ENCODE measurements at places on chromosomes 2 and 18.

GRCh38 chr2:45301307-45302277 lies 292.3 kb upstream of the SIX2 start:
- no peak for DNase-seq

DNA sequence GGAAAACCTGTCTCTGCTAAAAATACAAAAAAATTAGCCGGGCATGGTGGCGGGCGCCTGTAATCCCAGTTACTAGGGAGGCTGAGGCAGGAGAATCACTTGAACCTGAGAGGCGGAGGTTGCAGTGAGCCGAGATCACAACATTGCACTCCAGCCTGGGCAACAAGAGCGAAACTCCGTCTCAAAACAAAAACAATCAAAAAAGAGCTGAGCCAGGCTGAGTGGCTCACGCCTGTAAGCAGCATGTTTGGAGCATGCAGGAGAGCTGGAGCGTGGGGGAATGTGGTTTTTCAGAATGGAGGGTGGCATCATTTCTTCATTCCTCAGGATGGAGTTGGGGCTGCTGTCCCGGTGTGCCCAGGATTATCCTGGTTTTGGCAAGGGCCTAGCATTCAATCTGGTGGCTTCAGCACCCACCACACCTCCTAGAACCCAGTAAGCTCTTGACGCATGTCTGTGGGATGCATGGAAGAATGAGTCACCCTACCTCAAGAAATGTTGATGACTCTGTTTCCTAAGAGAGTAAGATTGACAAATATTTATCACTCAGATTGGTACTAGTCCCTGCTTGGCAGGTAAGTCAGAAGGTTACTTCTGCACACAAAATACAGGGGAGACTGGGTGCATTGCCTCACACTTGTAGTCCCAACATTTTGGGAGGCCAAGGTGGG lies 90.2 kb upstream of the ODC1 start:
- DNase-seq: no peak

DNA sequence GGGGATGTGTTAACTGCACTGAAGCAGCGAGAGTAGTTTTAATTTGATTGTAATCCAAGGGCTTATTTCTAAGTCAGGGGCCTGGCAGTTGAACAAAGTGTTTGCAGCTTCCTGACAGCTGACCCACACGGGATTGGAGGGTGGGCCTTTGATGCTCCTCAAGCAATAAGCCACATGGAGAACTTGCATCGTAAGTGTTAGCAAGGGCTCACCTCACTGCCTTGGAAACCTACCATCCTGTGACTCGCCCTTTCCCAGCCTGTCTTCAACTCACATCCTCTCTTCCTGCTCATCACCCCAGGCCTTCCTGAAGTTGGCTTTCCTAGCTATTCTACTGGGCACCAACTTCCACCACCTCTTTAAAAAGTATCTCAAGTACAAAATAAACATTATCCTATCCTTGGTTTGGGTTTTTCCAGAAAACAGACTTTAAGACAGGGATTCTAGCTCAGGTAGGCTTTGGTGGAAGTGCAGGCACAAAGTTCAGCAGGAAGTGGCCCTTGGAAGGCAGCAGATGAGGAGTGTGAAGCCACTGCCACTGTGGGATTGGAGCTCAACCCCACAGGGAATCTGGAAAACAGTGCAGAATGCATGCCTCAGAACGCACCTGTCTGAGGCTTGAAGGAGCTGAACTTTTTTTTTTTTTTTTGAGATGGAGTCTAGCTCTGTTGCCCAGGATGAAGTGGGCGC lies 31.6 kb downstream of the B3GNT2 start:
- DNase-seq: no peak

- DNase-seq: no peak
Measured at GRCh38 chr18:49907346-49907929, 94.1 kb upstream of the ACAA2 start.

DNA sequence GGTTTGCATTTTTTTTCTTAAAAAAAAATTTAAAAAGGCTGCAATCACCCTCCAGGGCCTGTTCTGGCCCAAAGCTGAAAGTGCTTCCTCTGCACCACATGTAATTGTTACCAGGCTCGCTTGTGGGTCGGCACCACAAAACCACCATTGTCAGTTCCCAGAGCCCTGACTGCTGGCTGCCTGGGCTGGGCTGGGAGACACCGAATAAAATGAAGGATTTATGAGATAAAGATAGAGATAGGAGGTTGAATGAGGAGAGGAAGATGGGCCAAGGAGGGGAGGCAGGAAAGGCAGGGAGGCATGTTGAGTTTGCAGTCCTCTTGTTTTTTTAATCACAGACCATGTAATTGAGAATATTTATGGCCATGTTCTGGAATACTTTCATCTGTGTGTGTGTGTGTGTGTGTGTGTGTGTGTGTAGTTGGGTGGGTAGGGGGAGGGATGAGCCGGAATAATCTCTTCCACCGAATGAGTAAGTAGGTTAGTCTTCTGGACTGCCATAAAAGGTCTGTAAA lies 14.7 kb downstream of the NRP2 start:
- DNase-seq: no peak

- no peak for DNase-seq
Measured at GRCh38 chr2:100262046-100262445, 60.3 kb downstream of the LONRF2 start.

All from stimulated activated CD4-positive, alpha-beta T cell treated with anti-CD3 and anti-CD28 coated beads, Interleukin-2, amount 100 ng/mL, for 48 hours (primary cell).